ENCODE measurements at places on chromosomes 1 and 21. TPM values are rescaled to one million over a fixed set of nuclear protein-coding genes. Genes with fewer than 3 reads are reported as not detected.

GRIK3 gene
- not detected for total RNA-seq

DNA sequence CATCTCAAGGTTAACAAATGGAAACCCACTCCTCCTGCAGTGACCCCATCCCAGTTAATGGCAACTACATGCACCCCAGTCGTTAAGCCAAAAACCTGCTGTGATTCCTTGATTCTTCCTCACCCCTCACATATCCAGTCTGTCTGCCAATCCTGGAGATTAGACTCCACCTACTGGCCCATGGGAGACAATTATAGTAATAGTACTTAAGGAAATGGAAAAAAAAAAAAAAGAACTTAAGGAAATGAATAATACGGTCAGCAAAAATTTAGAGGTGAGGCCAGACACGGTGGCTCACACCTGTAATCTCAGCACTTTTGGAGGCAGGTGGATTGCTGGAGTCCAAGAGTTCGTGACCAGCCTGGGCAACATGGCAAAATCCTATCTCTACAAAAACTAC is 7.0 kb downstream of the NOL9 start:
- H3K4me3 ChIP-seq: no peak overlapping the region
- H3K4me1 ChIP-seq: peaks cover 31% of the 10 kb centered on the region
- no peaks in the 10 kb centered on the region for H3K27me3 ChIP-seq
- peaks cover 48% of the 10 kb centered on the region for H3K36me3 ChIP-seq
- H3K27ac ChIP-seq: peak overlapping the region; percentile 25

GRCh38 chr1:91679446-91679845 is 178.8 kb downstream of the CDC7 start:
- H3K4me1 ChIP-seq: peaks cover 26% of the 10 kb centered on the region
- peaks cover 25% of the 10 kb centered on the region for H3K36me3 ChIP-seq

INSRR gene
- total RNA-seq: 0.78 TPM

DNA sequence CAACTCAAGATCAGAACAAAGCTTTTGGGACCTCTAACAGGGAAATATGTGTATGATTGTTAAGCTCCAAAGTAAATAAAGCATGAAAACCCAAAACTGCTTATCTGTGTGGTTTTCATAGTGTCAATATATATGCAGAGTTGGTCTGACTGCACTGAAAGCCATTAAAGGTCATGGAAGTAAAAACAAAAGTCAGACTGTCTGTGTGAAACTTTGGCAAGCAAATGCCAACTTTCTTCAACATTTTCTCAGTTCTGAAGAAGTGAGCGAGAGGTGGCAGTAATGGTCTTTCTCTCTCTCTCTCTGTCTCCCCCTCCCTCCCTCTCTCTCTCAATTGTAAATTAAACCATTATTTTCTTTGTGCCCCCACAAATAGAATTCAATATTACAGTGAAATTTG is 100.1 kb upstream of the S1PR1 start:
- H3K4me1 ChIP-seq: peaks cover 63% of the 10 kb centered on the region
- DNase-seq: peak; percentile 26
- H3K36me3 ChIP-seq: no peaks in the 10 kb centered on the region
- H3K4me3 ChIP-seq: peak overlapping the region; percentile 30
- peak overlapping the region; percentile 38 for H3K27ac ChIP-seq

GJA9 gene
- not detected for total RNA-seq

DNA sequence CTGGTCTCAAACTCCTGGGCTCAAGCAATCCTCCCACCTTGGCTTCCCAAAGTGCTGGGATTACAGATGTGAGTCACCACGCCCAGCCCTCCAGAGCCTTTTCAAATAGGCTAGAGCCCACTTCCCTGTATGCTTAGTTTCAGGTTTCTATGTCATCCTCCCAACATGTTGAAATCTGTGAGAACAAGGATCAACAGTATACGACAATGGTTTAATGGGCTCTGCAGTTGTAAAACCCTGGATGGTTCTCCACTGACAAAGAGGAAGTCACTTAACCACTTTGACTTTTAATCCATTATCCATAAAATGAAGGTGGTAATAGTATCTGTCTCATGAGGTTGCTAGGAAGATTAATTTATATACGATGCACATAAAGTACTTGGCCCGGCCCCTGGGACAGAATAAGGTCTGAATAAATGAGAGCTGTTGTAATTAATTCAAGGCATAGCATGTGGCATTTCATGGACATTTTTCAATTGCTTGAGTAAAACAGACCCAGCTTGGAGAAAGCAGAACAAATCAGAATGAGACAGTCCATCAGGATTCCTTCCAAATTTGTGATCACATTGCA is 113.9 kb upstream of the ZNF648 start:
- no peak for DNase-seq
- no peaks in the 10 kb centered on the region for H3K4me1 ChIP-seq
- H3K36me3 ChIP-seq: no peaks in the 10 kb centered on the region
- H3K4me3 ChIP-seq: no peak overlapping the region

DNA sequence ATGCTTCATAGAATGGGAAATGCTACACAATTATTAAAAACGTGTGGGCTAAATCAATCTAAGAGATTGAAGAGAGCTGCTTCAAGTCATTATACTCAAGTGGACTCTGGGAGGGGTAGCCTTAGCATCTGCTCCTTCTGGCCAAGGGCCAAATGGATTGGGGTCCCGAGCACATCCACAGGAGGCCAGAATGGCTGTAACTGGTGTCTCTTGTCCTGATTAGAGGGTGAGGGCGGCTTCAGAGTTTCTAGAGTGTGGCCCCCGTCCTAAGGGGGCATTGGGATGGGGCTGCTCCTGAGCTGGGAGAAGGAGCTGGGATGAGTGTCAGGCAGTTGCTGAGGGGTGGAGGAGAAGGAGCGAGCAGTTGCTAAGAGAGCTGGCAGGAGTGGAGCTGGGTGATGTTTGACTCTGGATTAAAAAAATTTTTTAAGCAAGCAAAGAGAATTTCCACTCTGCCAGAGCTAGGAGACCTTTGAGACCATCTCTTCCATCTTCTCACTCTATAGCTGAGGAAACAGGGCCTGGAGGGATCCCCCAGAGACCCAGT is 71.3 kb upstream of the TLR5 start:
- no peaks in the 10 kb centered on the region for H3K36me3 ChIP-seq
- peaks cover 12% of the 10 kb centered on the region for H3K27me3 ChIP-seq
- H3K4me3 ChIP-seq: no peak overlapping the region
- H3K4me1 ChIP-seq: no peaks in the 10 kb centered on the region

GRCh38 chr1:190477762-190478148 is at the start of gene BRINP3:
BRINP3 (minus strand) TSS chr1:190477864.
- DNase-seq: no peak
- H3K27me3 ChIP-seq: peaks cover 37% of the 10 kb centered on the region
- H3K36me3 ChIP-seq: no peaks in the 10 kb centered on the region
- no peaks in the 10 kb centered on the region for H3K4me1 ChIP-seq

- no peaks in the 10 kb centered on the region for H3K27me3 ChIP-seq
- H3K4me3 ChIP-seq: no peak overlapping the region
- H3K4me1 ChIP-seq: no peaks in the 10 kb centered on the region
Observed at GRCh38 chr1:62084310-62084890, 110.2 kb upstream of the L1TD1 start.

DNA sequence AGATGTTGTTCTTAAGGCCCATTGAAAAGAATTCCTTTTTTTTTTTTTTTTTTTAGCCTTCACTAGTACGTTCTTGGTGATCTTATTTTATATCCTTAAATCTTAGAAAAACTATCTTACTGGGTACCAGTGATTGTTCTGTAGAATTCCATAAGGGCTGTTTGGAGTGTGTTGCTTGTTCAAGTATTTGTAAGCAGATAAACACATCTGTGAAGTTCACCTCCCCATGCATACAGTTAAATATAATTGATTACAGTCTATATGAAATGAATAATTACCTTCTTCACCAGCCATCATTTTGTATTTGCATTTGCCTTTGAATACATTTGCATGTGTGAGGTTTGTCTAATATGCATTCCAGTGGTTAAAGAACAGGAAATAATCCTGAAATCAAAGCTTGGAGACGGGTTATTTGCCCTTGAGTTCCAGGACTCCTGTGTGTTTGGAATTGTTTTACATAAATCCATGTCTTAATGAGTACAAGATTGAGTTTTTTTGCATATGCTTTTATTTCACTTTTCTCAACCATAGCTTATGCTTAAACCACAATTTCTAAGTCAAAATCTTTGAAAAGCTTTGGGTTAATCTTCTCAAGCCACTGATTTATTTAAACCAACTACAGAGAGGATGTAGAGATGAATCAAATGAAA is 73.1 kb downstream of the VPS13D start:
- no peak for DNase-seq
- H3K27me3 ChIP-seq: no peaks in the 10 kb centered on the region
- H3K27ac ChIP-seq: no peak overlapping the region
- peaks cover 59% of the 10 kb centered on the region for H3K36me3 ChIP-seq
- no peak overlapping the region for H3K4me3 ChIP-seq

TINAGL1 gene
- total RNA-seq: not detected

DNA sequence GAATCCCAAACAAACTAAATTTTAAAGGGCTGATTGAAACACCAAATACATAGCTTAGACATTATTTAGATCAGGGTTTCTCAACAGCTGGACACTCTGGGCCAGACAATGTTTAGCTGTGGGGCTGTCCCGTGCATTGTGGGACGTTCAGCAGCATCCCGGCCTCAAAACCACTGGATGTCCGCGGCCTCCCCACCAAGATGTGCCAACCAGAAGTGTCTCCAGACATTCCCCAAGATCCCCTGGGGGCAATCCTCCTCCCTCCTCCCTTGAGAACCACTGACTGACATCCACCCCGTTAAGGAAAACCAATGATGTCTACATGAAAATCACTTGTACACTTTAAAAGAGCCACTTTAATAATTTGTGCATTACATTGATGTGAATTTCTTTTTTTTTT is 38.4 kb downstream of the CLSTN1 start:
- no peaks in the 10 kb centered on the region for H3K27me3 ChIP-seq
- H3K4me1 ChIP-seq: peaks cover 38% of the 10 kb centered on the region
- DNase-seq: no peak
- no peaks in the 10 kb centered on the region for H3K36me3 ChIP-seq
- no peak overlapping the region for H3K4me3 ChIP-seq
- no peak overlapping the region for H3K27ac ChIP-seq

TMEM82 gene
- total RNA-seq: not detected

GRCh38 chr1:22416555-22417454 is 34.8 kb upstream of the ZBTB40 start:
- no peak overlapping the region for H3K27ac ChIP-seq
- H3K4me1 ChIP-seq: no peaks in the 10 kb centered on the region
- H3K27me3 ChIP-seq: peaks cover 25% of the 10 kb centered on the region
- DNase-seq: peak; percentile 59
- no peak overlapping the region for H3K4me3 ChIP-seq

Measured in activated T-helper 1 cell treated with anti-CD3 and anti-CD28 coated beads, Interleukin-12 subunit alpha, Interleukin-12 subunit beta, Interleukin-2, Interleukin-4 antibody, amounts not matched to agents 30 ng/mL and 10 ng/mL and 1 ng/mL, durations not matched to agents 14 hours and 24 hours and 36 hours (primary cell).